ENCODE measurements at places on chromosomes 1 and 21. TPM values are rescaled to one million over a fixed set of nuclear protein-coding genes. Genes with fewer than 3 reads are reported as not detected.
A peak's percentile ranks its signal among the peaks of the same experiment; 100 is the strongest.

GRCh38 chr1:92201973-92202372 lies 15.7 kb upstream of the C1orf146 start:
- no peak for DNase-seq

DNA sequence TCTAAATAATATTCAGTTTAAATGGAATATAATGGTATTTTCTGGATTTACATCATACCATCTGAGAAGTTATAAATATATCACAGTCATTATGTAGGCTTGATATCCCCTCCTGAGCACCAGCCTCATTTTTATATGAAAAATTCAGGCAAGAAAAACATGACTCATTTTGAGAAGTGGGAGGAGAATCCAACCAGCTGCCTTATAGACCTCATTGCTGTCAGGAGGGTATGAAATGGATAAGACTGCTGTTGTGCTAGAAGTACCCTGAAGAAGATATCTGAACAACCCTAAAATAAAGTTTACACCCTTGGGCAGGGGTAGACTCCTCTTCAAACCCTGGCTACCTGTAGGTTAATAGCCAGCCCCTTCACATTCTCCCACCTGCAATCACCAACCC lies 8.8 kb downstream of the GIPC2 start:
- DNase-seq = peak; percentile 58

GRCh38 chr1:223504741-223505140 lies 111.5 kb downstream of the CCDC185 start:
- peak; percentile 90 for DNase-seq

GRCh38 chr1:240797050-240797449 lies 185.1 kb upstream of the GREM2 start:
- DNase-seq = peak; percentile 12

GRCh38 chr1:156021093-156021428 lies 310 bp upstream of the SSR2 start:
- no peak for DNase-seq

Gene TRIM58
- total RNA-seq = 0.54 TPM

Gene OR6K3
- not detected for total RNA-seq

Gene CTSS
- total RNA-seq = 0.18 TPM

All from IMR-90 (cell line).